A549 treated with Mapracorat at 1 μM for 4 hours (cell line): ENCODE measurements at places on chromosomes 6 and 20. TPM values are rescaled to one million over a fixed set of nuclear protein-coding genes. Genes with fewer than 3 reads are reported as not detected.

DEF6 gene
- total RNA-seq = 0.10 to 0.19 TPM in 2 of 5 replicates, not detected in the others

C6orf58 gene
- total RNA-seq = not detected in 5 replicates

PKIB gene
- total RNA-seq = 0.51 to 1.0 TPM (median 0.54 TPM) in 5 replicates

CDH4 gene
- total RNA-seq = 6.4 to 8.6 TPM (median 7.2 TPM) in 5 replicates

FUT9 gene
- not detected in 5 replicates for total RNA-seq

PLG gene
- total RNA-seq = not detected in 5 replicates
